ENCODE measurements at places on chromosomes 1 and 21.

DNA sequence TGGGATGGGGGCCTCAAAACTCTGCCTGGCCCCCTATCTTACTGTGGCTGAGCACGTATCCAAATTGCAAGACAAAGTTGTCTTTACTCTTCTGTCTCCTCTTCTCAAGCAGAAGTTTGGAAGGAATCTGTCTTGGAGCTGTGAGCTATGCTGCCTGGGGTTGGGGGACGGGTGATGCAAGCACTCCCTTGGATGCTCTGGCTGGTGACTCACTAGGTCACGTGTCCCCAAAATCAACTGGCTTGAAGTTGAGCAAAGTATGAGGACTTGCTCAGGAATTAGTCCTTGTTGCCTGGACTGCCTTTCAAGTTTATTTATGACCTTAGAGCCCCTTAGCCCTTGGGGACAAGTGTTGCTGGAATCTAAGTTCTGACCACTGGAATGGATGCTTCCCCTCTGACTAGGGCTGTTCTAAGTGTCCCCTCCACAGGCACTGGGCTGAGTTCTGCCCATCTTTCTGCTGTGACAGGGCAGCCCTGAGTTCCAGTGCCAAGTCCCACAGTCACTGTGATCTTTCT, 269.5 kb downstream of the HHAT start:
- DNase-seq = no peak

DNA sequence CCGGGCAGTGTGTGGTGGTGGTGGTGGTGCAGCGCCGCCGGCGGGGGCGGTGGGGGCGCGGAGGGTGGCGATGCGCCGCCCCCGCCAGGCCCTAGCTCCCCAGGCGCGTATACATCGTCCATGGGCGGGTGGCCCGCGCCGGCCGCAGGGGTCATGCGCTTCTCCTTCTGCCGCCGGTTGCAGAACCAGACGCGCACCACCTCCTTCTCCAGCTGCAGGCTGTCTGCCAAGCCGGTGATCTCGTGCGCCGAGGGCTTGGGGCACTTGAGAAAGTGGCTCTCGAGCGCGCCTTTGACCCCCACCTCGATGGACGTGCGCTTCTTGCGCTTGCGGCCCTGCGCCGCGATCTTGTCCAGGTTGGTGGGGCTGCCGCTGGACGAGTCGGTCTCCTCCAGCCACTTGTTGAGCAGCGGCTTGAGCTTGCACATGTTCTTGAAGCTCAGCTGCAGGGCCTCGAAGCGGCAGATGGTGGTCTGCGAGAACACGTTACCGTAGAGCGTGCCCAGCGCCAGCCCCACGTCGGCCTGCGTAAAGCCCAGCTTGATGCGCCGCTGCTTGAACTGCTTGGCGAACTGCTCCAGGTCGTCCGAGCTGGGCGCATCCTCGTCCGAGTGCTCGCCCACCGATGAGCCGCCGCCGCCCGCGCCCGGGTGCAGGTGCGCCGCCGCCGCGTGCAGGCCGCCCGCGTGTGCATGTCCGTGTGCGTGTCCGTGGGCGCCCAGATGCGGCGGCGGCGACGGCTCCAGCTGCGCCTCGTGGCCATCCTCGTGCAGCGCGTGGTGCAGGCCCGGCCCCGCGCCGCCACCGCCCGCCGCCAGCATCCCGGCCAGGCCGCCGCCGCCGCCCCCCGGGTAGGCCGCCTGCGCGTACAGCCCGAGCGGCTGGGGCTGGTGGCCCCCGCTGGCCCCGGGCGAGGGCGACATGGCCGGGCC, 926 bp downstream of the POU3F1 start:
- no peak for DNase-seq

- no peak for DNase-seq
Observed at GRCh38 chr1:37064039-37064438, 29.7 kb upstream of the GRIK3 start.

GRCh38 chr1:7749126-7749525, 22.0 kb upstream of the VAMP3 start:
- DNase-seq = no peak
